ENCODE measurements at places on chromosomes 6 and 20.

- no peak for DNase-seq
Observed at GRCh38 chr6:11585426-11586016, 48.0 kb downstream of the TMEM170B start.

- no peak for DNase-seq
Observed at GRCh38 chr6:36504982-36505381, 42.3 kb downstream of the STK38 start.

GRCh38 chr6:1094306-1094705 lies 217.6 kb upstream of the FOXQ1 start:
- no peak for DNase-seq

DNA sequence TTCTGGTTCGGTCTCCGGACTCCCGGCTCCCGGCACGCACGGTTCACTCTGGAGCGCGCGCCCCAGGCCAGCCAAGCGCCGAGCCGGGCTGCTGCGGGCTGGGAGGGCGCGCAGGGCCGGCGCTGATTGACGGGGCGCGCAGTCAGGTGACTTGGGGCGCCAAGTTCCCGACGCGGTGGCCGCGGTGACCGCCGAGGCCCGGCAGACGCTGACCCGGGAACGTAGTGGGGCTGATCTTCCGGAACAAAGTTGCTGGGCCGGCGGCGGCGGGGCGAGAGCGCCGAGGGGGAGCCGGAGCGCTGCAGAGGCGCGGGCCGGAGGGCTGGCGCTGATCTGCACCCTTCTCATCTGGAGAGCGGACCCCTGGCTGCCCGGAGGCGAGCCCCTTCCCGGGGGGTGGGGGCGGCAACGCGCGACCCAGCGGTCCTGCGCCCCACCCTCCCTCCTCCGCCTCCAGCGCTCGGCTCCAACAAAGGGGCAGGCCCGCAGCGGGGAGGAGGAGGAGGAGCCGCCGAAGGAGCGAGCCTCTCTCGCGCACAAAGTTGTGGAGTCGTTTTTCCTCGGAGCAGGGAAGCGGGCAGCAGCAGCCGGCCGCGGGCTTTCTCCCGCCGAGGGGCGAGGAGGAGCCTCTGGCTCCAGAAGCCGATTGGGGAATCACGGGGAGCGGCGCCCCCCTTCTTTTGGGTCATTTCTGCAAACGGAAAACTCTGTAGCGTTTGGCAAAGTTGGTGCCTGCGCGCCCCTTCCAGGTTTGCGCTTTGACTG lies at the start of gene UTRN:
UTRN (plus strand) TSS at position 553 of the 765 bp plus-strand sequence. CDS start 6,494 bp downstream, outside the sequence.
- peak; percentile 42 for DNase-seq

GRCh38 chr6:30837870-30838269 lies 46.4 kb upstream of the DDR1 start:
- DNase-seq: no peak

GRCh38 chr6:163355426-163355991 lies 59.0 kb upstream of the QKI start:
- no peak for DNase-seq

DNA sequence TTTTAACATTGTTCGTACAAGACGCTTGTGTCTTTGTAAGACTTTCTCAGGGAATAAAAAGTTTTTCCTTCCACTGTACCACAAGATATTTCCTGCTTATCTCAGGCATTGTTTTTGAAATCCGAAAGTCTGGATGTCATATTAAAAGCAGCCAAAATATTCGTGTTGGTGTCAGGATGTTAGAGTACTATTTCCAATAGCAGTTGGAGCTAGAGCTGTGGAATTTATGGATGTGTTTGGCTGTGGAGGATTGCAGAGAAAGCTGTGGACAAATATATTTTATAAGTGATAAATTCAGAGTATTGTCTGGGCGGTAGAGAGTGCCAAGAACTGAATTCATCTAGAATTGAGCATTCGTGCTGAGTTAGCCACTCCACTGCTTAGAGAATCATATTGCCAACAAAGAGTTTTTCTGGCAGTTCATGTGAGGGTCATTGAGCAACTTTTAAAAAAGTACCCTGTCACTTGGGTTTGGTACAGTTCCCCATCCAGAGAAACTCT lies 57.7 kb downstream of the ZDHHC14 start:
- DNase-seq: no peak

GRCh38 chr6:75611702-75612375 lies 10.2 kb downstream of the SENP6 start:
- no peak for DNase-seq

DNA sequence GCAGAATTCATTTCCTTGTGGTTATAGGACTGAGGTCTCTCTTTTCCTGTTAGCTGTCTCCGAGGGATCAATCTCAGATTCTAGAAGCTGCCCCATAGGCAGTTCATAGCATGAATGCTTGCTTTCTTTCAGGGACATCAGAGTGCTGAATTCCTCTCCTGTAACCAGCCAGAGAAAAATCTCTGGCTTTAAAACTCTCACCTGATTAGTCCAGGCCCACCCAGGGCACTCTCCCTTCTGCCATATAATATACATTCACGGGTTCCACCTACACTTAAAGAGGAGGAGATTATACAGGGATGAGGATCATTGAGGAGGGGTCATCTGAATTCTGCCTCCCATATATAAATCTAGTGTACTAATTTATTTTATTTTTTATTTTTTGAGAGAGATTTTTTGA lies 2.1 kb upstream of the KCNS1 start:
- DNase-seq: no peak

DNA sequence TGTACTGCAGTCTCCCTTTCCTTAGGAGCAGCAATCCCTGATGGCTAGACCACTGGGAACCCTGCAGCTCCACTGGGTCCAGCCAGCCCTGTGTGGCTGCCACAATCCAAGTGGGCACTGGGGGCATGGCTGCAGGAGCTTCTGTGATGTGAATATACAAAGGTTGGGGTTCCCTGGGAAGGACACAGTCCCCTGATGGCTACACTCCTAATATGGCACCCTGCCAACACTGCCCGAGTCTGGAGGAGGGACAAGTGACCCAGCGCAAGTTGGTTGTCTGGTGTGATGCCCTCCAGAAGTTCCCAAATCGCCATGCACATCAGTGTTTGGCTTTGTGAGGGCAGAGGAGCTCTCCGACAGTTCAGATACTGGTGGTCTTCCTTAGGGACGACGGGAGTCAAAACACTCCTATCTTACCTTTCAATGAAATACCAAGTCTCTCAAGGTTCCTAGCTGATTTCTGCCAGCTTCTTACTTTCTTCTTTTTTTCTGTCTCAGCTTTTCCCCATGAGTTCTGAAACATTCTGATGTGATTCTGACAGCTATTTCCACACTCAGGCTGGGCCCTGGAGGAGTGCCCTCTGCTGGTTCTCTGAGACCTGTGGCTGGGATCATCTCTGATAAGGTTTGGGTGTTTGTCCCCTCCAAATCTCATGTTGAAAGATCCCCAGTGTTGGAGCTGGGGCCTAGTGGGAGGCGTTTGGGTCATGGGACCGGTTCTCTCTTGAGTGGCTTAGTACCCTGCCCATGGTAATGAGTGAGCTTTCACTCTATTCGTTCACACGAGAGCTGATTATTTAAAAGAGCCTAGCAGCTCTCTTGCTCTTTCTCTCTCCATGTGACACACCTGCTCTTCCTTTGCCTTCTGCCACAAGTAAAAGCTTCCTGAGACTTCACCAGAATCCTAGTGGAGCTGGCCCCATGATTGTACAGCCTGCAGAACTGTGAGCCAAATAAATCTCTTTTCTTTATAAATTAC lies 15.5 kb upstream of the ZFP57 start:
- DNase-seq: no peak

- peak; percentile 79 for DNase-seq
Observed at GRCh38 chr6:71420693-71421328, 132.2 kb downstream of the OGFRL1 start.

DNA sequence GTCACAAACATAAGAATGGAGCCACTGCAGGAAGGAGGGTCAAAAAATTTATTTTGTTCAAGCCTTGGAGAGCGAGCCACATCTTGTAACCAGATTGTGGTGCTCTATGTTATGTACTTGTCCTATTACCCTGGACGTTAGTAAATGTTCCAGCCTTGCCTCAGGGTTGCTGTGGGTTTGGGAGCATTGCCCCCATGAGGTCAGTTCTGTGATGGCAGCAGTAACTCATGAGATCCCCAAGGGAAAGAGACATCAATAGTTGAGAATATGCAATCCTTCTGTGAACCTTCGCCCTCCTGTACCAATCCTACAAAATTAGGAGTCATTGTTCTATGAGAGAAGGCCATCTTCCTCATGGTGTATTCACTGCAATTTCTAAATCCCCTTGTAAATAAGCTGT lies 16.4 kb upstream of the CFAP206 start:
- DNase-seq: no peak

DNA sequence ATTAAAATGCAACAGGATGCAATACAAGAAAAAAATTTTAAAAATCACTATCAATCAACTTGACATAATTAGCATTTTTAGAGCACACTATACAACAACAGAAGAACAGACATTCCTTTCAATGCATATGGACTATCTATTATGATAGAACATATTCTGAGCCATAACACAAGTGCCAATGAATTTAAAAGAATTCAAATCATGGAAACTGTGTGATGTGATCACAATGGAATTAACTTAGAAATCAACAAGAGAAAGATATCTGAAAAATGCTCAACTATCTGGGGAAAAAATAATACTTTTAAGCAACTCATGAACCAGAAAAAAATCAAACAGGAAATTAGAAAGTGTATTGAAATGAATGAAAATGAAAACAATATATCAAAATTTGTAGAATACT lies 106.3 kb downstream of the ADTRP start:
- no peak for DNase-seq

GRCh38 chr20:41177636-41178035 lies 40.3 kb downstream of the PLCG1 start:
- DNase-seq: no peak

DNA sequence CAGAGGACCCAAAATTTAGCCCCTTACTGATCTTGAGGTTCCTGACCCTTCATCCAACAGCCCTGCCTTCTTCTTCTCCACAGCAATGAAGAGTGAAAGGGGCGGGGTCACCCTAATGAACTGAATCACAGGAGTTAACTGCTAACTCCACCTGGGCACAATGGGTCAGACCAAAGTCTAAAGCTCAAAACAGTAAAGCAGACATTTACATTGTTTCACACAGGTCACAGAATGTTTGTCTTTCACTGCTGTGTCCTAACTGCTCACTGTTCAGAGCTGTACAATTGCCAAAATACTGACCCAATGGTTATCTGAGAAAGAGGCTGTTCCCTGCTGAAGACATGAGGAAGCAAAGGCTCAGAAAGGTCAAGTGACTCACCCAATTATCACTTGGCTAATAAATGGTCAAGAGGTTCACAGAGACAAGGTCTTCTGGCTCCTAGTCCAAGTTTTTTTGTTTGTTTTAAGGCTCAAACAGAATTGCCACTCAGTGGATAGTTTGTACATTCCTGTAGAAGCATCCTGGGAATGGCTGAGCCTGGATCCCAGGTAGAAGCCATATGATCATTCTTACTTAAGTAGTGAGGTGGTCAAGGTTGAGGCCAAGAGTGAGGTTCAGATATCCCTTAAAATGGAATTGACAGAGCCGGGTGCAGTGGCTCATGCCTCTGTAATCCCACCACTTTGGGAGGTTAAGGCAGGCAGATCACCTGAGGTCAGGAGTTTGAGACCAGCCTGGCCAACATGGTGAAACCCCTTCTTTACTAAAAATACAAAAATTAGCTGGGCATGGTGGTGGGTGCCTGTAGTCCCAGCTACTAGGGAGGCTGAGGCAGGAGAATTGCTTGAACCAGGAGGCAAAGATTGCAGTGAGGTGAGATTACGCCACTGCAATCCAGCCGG lies 35.1 kb upstream of the FAM83C start:
- no peak for DNase-seq

GRCh38 chr20:41064377-41064776 lies 35.8 kb downstream of the TOP1 start:
- DNase-seq: no peak

DNA sequence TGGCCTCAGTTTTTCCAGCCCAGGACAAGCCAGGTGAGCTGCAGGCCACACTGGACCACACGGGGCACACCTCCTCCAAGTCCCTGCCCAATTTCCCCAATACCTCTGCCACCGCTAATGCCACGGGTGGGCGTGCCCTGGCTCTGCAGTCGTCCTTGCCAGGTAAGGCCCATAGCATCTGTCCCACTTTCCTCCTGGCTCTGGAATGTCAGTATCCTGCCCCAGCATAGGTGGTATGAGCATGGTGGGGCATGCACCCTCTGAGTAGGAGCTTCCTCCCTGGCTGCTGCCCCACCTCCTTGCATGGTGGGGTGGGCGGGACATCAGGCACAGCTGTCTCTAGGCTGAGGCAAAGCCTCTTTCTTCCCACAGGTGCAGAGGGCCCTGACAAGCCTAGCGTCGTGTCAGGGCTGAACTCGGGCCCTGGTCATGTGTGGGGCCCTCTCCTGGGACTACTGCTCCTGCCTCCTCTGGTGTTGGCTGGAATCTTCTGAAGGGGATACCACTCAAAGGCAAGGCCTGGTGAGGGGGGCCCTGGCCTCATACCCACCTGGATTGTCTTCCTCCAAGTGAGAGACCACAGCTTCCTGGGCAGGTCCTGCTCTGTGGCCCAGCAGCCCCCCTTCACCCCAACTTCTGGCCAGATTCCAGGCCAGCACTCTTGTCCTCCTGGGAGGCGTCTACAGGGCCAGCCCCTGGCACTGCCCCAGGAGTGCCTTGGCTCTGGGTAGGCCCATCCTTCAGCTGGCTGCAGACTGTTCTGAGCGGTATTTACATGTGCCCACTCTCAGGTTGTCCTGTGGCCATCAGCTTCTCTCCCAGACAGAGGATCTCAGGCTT lies 9.1 kb downstream of the PI16 start:
- DNase-seq: no peak

GRCh38 chr6:143691155-143691554 lies 13.4 kb downstream of the PHACTR2 start:
- DNase-seq: no peak

GRCh38 chr20:35702824-35703695 lies 3.9 kb downstream of the ROMO1 start:
- DNase-seq: no peak

DNA sequence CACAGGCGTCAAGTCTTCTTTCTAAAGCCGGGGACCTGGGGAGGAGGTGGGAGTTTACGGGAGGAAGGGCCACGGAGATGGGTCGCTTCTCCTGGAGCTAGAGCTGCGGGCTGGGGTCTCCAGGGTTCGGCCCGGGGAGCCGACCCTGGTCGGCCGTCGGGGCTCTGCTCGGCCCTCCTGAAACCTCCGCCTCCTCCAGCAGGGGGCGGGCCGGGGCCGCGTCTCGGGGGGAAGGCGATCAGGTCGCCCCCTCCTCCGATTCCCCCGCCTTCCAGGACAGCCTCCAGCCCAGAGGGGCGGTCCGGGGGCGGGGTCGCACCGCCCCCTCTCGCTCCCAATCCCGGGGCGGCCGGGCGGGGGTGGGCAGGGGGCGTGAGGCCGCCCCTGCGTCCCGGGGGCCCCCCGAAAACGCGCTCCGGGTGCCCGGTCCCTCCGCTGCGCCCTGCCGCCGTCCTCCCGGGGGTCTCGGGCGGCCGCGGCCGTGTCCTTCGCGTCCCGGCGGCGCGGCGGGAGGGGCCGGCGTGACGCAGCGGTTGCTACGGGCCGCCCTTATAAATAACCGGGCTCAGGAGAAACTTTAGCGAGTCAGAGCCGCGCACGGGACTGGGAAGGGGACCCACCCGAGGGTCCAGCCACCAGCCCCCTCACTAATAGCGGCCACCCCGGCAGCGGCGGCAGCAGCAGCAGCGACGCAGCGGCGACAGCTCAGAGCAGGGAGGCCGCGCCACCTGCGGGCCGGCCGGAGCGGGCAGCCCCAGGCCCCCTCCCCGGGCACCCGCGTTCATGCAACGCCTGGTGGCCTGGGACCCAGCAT lies at the start of gene CEBPB:
CEBPB (plus strand) TSS at position 580 of the 814 bp plus-strand sequence; CDS start at position 784, 204 bp downstream.
- DNase-seq: peak; percentile 66

GRCh38 chr6:99521633-99522151 lies 6.5 kb upstream of the USP45 start:
- no peak for DNase-seq
